ENCODE measurements at places on chromosomes 1 and 21.

DNA sequence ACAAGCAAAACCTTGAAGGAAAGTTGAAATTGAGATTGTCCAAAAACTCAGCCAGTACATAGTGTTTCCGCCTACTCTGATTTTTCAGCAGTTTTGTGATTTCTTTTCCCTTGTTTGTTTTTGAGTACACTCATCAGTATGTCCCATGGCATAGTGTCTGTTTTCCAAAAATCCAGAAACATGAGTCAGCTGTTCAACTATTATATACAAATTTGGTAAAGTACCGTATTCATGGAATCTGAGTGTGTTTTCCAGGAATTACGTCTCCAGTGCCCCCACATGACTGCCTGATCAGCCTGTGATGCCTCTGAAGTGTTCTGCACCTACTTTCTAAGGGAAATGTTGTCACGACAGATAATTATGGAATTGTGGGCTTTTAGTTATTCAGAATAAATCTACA lies 186.8 kb downstream of the LTN1 start:
- no peak for DNase-seq

DNA sequence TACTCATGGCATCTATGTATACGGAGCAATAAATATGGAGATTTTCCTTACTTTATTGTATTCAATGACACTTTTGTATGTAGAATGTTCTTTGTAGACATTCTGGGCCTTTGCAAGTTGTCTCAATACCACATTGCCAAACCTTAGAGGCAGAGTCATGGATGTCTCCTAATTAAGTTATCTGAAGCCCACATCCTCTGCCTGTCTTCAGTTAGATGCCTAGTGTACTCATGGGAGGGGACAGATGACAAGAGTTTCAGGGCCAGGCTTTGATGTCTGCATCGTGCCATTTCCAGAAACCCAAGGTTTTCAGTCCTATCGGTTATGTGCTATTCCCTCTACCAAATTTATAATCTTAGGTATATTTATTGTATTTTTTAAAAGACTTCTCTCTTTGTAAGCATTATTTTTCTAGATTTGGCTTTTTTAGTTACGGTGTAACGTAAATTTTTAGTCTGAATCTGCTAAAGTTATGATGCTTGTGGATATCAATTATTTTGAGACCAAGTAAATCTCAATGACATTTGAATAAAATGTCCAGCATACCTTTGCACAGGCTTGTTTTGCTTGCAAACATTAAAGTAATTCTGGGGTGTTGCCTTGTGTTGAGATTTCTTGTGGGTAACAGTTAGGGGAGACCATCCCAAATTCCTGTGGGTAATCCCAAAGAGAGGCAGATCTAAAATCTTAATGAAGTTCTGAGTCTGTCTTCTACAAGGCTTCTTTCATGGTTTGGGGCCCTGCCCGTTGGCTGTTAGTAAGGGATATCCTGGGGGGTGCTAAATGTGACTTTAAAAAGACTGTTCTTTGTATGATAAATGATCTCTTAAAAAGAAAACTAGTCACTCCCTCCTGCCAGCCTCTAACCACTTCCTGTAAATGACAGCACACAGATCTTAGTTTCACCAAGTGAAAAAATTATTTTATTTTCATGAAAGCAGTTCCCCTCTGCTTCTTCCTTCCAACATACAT lies 8.0 kb upstream of the MACF1 start:
- DNase-seq = peak; percentile 58

GRCh38 chr1:160706526-160707235 lies 4.9 kb downstream of the CD48 start:
- DNase-seq = no peak

DNA sequence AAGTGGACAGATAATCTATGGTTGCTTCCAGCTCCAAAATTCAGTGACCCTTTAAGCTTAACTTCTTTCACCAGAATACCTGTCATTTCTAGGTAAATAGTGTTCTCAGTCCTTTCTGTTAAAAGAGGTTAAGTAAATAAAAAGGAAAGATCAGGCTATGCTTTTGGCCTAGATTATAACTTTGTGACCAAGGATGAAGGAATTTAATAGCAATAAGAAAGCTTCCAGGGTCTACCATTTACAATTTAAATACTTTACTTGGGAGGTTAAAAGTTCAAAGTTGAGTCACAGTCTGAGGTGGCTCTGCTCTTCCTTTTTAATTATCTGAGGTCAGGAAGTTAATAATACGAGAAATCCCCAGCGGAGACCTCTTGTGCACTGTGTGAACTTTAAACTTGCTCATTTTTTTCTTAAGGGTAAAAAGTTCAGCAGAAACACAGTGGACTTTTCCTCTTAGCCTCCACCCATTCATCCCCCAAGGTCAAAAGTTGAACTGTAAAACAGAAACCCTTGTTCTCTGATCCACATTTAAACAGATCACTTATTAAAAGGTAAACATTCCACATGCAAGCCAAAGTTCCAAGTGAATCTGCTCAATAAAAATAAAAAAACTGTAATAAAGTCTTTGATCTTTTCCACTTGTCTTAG lies 187.1 kb downstream of the NRIP1 start:
- no peak for DNase-seq

- DNase-seq = no peak
Measured at GRCh38 chr1:3779265-3779911, 6.8 kb downstream of the SMIM1 start.
